ENCODE measurements at places on chromosomes 3 and 15.

GRCh38 chr3:196115678-196116083 is 33.8 kb upstream of the TFRC start:
- no peak for DNase-seq

DNA sequence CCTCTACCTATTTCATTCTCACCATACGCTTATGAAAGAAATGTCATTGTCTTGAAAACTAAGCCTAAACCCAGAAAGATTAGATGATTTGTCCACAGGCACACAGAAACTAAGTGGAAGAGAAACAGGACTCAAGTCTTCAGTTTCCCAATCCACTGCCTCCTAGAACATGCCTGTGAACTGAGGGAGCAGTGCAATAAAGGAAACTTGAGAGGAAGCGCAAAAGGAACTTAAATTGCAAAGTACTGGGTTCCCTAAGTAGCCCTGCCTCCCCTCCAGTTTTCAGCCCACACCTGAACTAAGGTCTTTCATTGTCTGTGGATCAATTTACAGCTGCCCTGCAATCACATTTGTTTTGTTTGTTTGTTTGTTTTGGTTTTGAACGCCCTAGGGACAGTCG is 56.7 kb upstream of the TSEN2 start:
- DNase-seq, result no peak

DNA sequence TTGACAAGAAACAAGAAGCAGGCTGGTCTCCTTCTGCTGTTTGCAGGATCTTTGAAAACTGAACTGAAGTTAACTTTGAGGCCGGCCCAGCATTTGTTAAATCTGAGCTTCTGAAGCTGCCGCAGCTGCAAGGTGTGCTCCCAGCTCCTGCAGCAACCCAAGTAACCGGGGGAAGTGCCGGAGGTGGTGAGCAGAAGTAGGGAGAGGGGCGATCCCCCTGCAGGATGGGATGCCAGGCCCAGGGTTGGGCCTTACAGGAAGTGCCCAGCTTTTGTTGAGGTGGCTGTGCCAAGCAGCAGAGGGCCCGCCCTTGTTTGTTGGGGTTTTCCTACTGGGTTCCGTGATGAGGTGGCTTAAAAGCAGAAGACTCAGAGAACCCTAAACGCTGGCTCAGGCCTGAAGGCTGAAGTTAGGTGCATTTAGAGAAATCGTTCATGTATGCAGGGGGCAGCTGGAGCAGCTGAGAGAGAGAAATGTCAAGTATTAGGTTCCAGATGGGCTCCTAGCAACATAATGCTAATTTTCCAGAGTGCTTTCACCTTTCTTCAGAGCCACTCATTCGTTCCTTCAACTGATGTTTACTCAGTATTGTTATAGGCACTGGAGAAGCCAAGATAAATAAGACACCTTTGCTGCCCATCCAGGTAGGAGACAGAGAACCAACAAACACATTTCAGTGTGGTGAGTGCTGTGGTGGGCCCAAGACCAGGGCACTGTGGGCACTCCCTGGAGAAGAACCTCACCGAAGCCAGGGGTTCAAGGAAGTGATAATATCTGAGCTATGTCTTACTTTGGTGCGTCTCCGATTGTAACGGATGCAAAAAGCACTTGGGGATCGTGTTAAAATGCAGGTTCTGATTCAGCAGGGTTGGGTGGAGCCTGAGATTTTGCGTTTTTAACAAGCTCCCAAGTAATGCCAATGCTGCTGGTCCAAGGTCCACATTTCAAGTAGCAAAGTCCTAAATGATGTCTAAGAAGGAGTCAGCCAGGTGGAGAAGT is 42.2 kb upstream of the PLCL2 start:
- DNase-seq, result peak; percentile 26

GRCh38 chr3:140292684-140293083 is 357.7 kb downstream of the CLSTN2 start:
- DNase-seq, result no peak

DNA sequence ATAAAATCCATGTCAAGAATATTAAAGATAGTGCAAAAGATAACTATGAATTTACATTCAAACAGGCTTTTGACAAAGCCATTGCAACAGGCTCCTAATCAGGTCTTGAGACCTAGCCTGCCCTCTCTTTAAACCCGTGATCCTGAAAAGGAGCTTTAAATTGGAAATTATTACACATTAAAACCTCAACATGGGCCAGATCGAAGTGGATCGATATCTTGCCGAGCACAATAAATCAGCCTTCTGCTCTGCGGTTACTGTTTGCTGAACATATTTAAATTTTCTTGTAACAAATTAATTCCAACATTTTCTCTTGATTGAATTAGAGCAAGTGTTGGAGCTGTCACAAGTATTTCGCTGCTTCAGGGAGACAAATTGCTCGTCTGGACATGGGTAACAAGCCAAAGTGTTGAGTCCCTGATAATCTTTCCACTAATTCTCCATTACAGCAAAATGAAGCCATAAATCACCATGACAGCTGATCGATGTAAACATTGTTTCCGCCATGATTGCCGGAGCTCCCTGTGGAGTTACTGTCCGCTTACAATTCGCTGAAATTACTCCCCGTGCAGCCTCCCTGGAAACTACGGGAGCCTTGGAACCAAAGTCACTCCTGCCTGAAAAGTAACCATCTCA is 47.6 kb downstream of the SHOX2 start:
- no peak for DNase-seq

DNA sequence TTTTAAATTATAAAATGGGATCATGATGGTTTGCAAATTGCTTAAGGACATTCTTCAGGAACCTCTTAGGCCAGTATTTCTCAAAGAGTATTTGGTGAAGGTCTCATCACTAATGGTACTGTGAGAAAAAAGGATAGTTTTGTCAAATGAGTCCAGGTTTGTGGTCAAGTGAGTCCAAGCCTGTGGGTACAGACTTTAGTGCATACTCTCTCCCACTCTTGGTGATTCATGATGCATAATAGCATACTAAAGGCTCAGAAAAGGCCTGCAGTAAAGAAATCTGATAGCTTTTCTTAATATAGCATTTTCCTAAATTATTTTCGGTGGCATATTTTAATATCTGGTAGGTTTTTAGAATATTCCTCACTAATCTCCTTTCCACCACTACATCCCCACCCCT is 20.0 kb downstream of the BOC start:
- DNase-seq, result no peak

DNA sequence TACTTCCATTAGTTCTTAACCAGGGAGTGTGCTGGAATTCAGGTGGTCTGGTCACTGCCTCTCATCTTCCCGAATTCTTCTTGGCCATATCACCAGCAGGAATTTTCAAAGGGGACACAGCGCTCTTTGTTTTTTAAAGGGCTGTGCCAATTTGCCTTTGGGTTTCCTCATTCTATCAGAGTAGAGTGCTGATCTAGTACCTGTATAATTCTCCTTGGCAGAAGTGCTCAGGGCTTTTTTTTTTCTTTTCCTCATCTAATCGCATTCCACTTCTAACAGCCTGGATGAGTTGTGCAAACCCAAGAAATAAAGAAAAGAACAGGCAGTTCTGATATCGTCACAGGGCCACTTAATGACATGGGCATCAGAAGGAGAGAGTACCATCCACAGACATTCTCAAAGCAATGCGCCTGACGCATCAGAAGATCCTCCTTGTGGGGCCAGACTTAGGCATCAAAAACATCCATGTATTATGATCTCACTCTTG is 121.0 kb downstream of the ASB7 start:
- no peak for DNase-seq

DNA sequence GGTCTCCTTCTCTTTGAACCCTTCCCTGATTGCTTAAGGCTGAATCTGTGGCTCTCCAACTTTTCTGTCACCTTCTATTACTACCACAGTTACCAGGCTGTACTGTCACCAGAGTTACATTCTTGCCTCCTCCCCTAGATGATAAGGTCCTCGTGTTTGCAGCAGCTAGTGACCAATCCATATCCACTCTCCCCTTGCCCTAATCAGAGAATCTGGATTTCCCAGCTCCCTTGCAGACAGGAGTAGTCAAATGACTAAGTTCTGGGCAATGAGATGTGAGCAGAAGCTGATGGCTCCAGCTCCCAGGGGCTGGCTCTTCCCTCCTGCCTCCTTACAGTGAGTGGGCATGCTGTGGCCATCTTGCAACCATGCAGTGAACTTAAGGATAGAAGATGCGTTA is 95.4 kb upstream of the VGLL4 start:
- DNase-seq, result no peak

- no peak for DNase-seq
Observed at GRCh38 chr3:196055683-196056270, 26.1 kb downstream of the TFRC start.

DNA sequence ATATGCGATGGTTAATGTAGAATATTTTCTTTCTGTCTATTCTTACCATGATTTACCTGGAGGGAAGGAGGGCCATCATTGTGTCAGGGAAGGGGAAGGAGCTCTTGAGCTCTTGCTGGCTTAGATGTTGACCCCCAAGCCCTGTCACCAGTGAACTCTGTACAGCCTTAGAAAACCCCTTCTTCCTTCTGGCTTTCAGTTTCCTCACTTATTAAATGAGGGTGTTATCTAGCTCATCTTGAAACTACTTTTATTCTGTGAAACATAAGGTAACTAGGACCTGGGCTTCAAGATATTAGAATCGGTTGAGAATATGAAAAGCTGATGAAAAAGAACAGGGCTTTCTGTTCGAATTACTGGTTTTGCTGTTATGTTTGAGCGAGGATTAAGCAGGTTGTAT is 25.1 kb upstream of the UTS2B start:
- DNase-seq, result no peak

DNA sequence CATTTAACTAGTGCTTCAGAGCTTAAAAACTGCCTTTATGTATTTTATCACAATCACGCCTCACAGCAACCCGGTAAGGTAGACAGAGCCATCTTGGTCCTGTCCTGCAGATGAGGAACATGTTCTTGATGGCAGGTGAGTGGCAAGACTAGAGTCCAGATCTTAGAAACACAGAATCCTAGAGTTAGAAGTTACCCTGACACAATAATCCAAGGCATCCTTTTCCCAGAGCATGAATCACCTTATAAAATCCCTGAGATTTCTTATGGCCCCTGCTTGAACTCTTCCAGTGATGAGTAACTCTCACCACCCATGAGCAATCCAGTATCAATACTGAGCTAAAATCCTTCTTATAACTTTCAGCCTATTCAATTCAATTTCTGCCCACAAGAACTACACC is 16.9 kb downstream of the POPDC2 start:
- no peak for DNase-seq

DNA sequence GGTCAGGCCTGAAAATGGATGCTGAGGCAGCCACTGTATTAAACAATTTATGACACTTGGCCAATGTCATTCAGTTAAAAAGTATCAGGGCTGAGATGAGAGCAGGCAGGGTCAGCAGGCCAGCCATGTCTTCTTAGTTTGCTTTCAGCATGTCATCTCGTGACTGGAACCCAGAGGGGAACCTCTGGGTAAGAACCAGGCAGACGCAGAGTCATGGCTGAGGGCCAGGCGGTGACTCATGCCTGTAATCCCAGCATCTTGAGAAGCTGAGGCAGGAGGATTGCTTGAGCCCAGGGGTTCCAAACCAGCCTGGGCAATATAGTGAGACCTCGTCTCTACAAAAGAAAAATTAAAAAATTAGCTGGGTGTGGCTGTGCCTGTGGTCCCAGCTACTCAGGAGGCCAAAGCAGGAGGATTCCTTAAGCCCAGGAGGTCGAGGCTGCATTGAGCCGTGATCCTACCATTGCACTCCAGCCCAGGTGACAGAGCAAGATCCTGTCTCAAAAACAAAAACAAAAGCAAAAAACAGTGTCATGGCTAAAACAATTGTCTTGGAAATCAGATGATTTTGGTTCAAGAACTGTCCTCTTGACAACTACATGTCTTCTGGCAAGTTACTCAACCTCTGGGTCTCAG is 11.7 kb downstream of the BCL2L10 start:
- DNase-seq, result no peak

DNA sequence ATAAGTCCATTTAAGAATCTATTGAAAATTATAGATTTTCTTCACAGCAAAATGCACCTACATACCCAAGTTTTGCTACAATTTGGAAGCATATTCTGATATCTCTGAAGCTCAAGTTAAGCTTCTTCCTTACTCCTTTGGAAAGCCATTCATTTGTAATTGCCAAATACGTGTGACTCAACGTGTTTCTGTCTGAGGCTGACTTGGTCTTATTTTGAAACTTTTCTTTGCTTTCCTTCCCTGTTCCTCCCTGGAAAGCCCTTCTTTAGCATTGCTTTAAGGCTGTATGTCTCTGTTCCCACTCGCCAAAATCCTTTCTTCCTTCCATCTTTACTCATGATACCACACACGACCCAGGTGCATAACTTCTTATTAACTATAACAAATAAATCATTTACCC is 232.0 kb downstream of the ZBBX start:
- DNase-seq, result no peak

DNA sequence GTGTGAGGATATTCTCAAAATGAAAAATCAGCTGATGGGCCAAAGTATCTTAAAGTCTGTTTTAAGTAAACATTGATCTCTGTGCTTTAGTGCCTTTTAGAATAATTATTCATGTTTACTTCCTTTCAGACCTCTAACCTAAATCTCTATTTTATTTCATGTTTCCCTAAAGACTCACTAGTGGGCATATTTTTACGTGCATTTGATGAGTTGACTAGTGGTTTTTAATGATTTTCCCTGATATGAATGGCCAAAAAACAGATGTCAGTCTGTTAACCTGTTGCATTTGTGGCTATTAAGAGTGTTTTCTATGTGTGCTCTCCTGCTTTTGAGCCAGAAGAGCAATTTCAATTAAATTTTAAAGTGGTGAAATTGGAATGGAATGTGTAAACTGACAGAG is 6.9 kb downstream of the FAIM start:
- DNase-seq, result no peak

GRCh38 chr15:70761931-70762468 is 1.4 kb downstream of the UACA start:
- no peak for DNase-seq
